Fibroblast of villous mesenchyme (primary cell): ENCODE measurements at places on chromosomes 13 and 19. TPM values are rescaled to one million over a fixed set of nuclear protein-coding genes. Genes with fewer than 3 reads are reported as not detected.

Gene PRRG2
- 0.32 and 0.43 TPM in 2 replicates for total RNA-seq

Gene KLHL1
- not detected in 2 replicates for total RNA-seq

Gene PGLYRP2
- total RNA-seq: not detected in 2 replicates

Gene NEK3
- total RNA-seq: 9.1 and 10.3 TPM in 2 replicates

Gene FCER2
- not detected in 2 replicates for total RNA-seq

DNA sequence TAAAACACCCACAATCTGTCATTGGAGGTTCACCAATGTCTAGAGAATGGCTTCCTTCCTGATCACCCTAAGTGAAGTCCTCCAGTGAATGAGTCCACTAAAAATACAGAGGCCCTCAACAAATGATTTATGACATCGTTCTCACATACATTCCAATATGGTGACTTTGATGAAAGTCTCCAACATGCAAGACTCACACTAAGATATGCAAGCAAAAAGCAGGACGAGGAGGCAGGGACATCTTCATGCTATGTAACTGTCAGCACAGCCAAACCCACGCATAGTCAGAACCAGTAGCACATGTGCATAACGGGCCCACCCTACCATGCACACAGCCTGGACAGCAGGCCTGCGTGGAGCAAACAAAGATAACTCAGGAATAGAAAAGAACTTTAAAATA, 16.6 kb upstream of the LSM14A start:
- peak; percentile 51 for DNase-seq

DNA sequence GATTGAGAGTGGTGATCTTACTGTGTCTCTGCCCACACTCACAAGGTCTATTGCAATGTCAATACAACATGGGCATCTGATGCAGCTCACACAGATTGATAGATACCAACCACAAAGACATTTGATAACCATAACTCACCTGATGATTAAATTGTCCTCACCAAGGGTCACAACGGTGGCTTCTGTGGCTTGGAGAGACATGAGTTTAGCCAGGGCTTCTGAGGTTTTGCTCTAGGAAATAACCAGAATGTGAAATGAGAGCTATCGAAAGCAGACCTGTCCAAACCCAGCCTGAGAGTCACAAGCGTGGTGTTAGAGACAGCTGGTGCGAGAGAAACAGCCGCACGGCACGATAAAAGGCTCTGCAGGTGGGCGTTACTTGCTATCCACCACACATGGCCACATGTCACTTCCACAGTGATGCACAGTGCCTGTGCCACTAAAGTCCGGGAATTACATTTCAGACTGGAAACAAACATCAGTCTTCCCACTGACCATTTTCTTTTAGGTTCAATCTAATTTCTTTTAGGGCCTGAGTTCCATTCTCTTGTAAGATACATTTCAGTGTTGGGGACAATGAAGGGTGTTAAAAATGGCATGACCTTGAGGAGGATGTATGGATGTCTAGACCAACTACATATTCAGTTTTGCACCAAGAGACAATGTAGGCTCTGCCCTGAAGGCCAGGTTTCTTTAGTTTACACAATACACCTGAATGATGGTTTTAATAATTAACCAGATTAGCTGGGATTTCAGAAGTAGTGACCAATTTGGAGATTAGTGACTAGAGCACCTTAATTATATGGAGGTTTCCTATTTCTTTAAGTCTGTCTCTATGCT, 53.7 kb downstream of the ATP7B start:
- DNase-seq: no peak

DNA sequence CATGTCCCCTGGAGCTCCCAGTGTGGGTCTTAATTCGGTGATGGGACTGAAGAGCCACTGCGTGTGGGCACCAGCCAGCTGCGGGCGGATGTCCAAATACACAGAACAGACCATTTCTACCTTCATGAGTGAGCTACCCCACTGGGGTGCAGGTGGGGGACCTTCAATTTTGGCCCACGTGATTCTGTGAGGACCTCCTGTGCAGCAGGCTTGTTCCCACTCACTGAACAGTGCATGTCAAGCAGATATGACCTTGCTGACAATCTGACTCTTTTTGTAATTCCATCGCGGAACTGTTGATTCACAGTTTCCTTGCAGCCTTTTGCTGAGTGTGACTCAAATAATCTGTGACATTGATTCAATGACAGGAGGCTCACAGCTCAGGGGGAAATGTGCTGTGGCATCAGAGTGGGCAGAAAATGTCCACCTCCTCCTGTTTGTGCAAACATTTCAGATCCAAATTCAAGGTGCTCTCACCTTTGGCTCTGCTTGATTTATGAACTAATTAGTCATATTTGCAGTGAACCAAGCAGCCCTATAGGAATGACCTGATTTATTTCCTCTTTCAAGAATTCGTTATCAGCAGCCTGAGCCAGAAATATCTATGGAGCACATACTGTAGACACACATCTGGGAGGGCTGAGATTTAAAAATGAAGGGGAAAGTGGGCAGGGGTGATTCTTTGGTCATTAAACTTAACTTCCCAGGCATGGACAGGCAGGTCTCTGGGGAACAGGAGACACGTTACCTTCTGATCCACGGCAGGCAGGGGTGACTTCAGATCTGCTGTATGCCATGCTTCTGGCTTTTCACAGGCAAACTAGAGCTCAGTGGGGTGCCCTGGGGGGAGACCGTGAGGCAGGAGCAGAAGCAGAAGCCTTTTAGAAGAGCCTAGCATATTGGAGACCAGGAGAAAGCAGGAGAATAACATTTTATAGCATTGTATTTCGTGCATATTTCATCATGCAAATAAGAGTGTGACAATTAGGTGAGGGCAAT, 170.0 kb upstream of the KL start:
- no peak for DNase-seq

DNA sequence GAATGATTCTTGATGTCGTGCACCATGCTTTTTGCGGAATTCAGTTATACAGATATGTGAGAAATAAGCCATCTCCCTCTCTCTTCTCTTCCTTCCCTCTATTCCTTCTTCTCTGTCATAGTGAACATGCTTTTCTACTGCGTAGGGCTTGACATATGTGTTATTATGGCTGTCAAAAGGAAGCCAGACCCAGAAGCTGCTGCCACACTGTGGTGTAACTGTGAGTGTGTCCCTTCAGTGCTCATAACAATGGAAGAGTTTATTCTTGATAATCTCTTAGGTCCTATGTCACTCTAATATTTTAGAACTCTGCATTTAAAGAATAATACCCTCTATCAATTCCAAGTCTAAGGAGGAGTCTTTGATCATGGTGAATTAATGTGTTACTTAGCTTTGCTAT, 208.9 kb upstream of the TMTC4 start:
- no peak for DNase-seq

DNA sequence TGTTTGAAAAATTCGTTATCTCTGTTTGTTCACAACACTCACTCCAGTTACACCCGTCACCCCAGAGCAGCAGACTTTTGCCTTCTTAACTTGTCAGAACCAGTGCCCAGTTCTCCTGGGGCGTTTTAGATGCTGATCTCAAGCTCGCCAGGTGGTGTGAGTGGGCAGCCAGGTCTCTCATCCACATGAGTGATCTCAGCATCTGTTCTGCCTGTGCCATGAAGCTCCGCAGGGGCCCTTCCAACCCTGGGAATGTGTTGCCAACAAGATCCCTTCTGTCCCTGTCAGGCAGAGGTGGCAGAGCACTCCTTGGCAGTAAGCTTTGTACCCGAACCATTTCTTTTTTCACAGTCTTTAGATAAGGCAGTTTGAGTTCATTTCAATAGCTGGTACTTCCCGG, 896.5 kb downstream of the UQCRFS1 start:
- DNase-seq: no peak

GRCh38 chr19:14758816-14759215, 19.5 kb downstream of the ADGRE2 start:
- no peak for DNase-seq

- peak; percentile 60 for DNase-seq
These were observed 24.2 kb upstream of the TTYH1 start for GRCh38 chr19:54390942-54391577.

DNA sequence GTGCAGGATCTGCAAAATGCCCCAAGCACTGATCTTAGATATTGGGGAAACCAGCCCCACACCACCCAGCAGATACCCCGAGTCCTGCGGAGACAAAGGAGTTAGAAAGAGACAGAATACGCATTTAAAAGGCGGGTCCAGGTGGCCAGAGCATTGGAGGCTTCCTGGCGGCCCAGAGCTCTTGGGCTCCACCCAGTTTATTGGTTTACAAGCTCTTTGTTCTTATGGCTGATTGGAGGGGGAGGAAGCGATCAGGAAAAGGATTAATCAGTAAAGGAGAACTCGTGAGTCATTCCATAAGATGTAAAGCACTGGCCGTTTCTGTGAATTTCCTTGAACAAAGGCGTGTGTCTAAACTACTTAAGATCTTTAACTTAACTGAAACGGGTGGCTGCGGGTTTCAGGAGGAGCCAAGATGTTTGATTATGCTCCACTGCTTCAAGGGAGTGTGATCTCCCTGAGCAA, 926 bp downstream of the ZNF587 start:
- peak; percentile 55 for DNase-seq

- DNase-seq: no peak
These were observed 38.3 kb upstream of the C19orf12 start for GRCh38 chr19:29753190-29753933.
